ENCODE measurements at places on chromosomes 5 and 9.

- DNase-seq, result no peak
These were observed 4.2 kb upstream of the TRIM52 start for GRCh38 chr5:181265092-181265671.

DNA sequence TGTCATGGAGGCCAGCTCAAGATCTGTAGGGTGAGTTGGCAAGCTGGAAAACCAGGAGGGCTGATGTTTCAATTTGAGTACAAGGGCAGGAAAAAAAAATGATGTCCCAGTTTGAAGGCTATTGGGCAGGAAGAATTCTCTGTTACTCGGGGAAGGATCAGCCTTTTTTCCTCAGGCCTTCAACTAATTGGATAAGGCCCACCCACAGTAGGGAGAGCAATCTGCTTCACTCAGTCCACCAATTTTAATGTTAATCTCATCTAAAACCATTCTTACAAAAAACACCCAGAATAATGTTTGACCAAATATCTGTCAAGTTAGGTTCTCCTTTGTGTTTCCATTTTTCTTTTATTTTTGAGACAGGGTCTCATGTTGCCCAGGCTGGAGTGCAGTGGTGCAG, 382.4 kb downstream of the ARRDC3 start:
- no peak for DNase-seq

GRCh38 chr5:5182508-5183188, 42.5 kb downstream of the ADAMTS16 start:
- peak; percentile 25 for DNase-seq

DNA sequence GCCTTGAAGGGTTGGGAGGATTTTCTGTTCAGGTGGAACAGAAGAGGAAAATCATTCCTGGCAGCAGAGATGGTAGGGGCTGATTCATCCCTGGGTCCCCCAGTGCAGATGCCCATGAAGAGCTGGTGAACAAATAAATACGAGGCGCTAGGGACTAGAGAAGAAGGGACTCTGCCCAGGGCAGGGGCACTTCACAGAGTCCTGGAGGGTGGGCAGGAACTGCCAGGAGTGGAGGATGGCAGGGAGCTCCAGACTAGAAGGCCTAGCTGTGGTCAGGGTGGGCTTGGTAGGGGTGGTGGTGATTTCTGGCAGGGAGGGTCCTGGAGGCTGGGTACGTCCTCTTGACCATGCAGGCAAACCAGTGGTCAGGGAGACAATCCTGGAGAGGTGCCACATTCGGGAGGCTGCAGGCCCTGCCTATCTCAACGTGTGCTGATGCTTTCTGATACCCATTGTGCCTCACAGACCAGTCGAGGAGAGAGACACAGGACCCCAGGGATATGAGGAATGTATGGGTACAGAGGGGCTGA, 69.9 kb downstream of the CRB2 start:
- no peak for DNase-seq

- DNase-seq, result no peak
These were observed 320.2 kb downstream of the MED10 start for GRCh38 chr5:6058055-6058715.

GRCh38 chr9:99255651-99256050, 33.6 kb downstream of the SEC61B start:
- DNase-seq, result no peak

GRCh38 chr9:36149197-36149596, 12.7 kb downstream of the GLIPR2 start:
- peak; percentile 92 for DNase-seq

- no peak for DNase-seq
These were observed 3.4 kb downstream of the IL13 start for GRCh38 chr5:132661231-132662003.

GRCh38 chr5:151591144-151591819, at the start of gene FAT2:
FAT2 (minus strand) TSS chr5:151591331; CDS start chr5:151568931, 22,400 bp downstream.
- no peak for DNase-seq

DNA sequence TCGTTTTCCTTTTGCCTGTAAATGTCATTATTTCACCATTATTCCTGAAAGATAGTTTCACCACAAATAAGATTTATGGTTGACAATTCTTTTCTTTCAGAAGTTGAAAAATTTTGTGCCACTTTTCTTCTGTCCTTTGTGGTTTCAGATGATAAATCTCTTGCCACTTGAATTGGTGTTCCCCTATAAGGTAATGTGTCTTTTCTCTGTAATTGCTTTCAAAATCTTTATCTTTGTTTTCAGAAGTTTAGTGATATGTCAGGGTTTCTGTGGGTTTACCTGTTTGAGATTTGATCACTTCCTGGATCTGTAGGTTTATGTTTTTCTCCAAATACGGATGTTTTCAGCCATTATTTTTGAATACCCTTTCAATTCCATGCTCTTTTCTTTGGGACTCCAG, 14.6 kb downstream of the RASA1 start:
- DNase-seq, result no peak

- no peak for DNase-seq
These were observed 126.1 kb downstream of the GPBP1 start for GRCh38 chr5:57299986-57300385.

- peak; percentile 3 for DNase-seq
These were observed 821.2 kb downstream of the PTPRD start for GRCh38 chr9:9791611-9792010.

GRCh38 chr5:66149950-66150349, 5.8 kb downstream of the SREK1 start:
- DNase-seq, result peak; percentile 10

GRCh38 chr5:144144956-144145751, 25.3 kb downstream of the YIPF5 start:
- DNase-seq, result no peak

GRCh38 chr5:167870055-167870454, 421.4 kb upstream of the WWC1 start:
- DNase-seq, result peak; percentile 82

- DNase-seq, result no peak
These were observed 77.4 kb downstream of the KCNIP1 start for GRCh38 chr5:170581211-170581610.

- DNase-seq, result no peak
These were observed 2.1 kb downstream of the PRRC1 start for GRCh38 chr5:127519527-127519926.

DNA sequence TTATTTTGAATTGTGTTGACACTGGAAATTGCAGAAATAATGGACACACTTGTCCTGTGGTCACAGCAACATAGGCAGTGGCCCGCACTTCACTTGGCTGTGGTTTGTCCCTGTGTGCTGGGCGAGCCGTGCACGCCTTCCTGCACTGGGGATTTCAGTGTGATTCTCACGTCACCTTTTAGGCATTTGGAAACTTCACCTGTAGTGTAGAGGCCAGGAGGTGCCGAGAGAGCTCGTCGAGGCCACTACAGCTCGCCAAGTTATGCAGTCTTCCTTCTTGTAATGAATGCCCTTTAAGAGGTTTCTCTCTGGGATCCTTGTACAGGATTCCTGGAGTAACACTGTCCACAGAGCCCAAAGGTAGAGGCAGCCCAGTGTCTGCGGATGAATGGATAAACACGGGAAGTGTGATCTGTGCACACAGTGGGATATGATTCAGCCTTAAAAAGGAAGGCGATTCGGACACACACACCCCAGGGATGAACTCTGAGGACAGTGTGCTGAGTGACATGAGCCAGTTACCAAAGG, 14.7 kb downstream of the TRAF2 start:
- no peak for DNase-seq

- no peak for DNase-seq
These were observed 242.1 kb upstream of the DAPK1 start for GRCh38 chr9:87255431-87256155.

GRCh38 chr5:148574167-148574566, 80.2 kb downstream of the HTR4 start:
- DNase-seq, result no peak

DNA sequence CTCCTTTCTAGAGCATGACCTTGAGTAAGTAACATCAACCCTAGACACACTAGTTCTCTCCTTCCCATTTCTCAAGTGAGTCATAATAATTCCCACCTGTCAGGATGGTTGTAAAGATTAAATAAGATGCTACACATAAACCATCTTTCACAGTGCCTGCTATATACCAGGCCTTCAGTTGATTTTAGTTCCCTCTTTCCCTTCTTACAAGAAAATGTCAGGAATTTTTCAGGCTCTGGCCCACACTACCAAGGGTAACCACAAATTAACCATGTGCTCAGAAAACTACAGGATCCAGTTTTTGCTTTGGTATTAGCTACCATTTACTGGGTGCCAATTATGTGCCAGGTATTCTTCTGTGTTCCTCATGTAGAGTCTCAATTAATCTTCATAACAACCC, 42.7 kb upstream of the RARS1 start:
- DNase-seq, result peak; percentile 27

GRCh38 chr9:4732890-4733289, 8.1 kb downstream of the AK3 start:
- DNase-seq, result no peak

DNA sequence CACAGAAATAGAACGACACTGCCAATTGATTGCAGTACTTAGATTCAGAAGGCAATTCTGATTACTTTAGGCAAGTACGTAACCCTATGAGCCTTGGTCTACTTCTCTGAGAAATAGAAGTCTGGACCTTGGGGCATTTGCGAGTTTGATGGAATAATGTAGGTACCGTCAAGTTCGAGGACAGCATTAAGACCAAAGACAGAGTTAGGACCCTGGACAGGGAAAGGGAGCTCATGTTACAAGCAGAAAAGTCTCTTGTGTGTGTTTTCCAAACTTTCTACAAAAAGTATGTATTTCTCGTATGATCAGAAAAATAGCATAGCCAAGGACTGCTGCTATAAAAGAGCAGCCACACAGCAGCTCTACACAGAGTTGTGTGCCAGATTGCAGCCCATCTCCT, 20.1 kb downstream of the CCDC180 start:
- no peak for DNase-seq

GRCh38 chr5:91381774-91382359, 1.2 kb downstream of the ARRDC3 start:
- DNase-seq, result peak; percentile 77

DNA sequence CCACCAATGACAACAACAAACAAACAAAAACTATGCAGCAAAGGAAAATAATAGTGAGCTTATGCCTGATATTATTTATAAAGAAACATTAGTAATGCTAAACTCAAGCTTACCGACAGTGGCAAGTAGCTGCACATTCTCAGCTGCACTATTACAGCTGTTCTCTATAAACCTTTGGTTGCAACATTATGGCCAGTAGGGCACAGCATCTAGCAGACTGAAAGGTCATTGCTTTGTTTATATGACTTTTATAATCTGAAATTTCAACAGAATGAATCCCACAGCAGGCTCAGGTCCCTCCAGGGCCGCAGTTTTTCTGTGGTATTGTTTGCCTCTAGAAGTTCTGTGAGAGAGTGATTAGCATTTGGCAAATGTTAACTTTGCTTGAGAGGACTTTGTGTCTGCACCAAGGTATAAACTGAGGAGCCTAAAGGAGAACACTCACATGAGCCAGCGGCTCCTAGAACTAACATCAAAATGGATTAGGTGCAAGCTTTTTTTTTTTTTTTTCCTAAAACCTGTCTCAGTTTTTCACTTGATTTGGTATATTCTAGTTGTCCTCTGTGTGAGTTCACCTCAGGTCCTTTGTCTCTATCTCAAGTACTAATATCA, 58.3 kb downstream of the IZUMO3 start:
- DNase-seq, result peak; percentile 6

DNA sequence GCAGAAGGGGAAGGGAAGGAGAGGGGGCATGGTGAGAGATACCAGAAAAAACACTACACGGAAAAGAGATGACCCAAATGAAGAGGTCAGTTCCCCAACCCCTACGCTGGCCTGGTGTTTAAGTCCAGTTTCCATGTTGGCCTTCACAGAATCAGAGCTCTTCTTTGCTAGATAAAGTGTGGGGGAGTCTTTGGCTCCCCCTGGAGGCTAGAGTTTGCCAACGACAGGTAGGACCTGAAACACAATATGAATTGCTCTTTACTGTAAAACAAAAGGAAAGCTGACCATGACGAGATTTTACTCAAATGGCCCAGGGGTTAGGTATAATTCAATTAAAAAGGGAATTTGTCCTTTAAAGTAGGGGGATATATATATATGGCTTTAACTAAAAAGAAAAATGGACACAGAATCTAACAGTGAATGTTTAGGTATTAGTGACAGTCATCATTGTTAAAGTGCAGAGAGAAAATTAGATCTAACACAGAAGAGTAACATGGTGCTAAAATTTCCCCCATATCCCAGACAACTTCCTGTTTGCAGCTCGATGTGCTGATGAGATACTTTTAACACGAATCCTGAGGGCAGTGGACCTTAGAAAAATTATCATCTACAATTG, 92.0 kb downstream of the SV2C start:
- peak; percentile 43 for DNase-seq

GRCh38 chr5:132808448-132808847, 4.7 kb upstream of the SOWAHA start:
- no peak for DNase-seq

GRCh38 chr5:6435356-6435755, 13.3 kb upstream of the UBE2QL1 start:
- DNase-seq, result no peak

GRCh38 chr5:176812269-176813259, 2.2 kb downstream of the UNC5A start:
- DNase-seq, result no peak

DNA sequence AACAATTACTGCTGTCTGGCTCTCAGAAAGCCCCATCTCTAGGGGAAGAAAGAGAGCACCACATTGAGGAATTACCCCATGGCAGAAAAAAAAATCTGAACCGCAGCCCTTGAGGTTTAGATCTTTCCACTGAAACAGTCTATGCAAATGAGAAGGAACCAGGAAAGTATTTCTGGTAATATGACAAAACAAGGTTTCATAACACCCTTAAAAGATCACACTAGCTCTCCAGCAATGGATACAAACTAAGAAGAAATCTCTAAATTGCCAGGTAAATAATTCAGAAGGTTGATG, 427.1 kb downstream of the PRELID2 start:
- no peak for DNase-seq

DNA sequence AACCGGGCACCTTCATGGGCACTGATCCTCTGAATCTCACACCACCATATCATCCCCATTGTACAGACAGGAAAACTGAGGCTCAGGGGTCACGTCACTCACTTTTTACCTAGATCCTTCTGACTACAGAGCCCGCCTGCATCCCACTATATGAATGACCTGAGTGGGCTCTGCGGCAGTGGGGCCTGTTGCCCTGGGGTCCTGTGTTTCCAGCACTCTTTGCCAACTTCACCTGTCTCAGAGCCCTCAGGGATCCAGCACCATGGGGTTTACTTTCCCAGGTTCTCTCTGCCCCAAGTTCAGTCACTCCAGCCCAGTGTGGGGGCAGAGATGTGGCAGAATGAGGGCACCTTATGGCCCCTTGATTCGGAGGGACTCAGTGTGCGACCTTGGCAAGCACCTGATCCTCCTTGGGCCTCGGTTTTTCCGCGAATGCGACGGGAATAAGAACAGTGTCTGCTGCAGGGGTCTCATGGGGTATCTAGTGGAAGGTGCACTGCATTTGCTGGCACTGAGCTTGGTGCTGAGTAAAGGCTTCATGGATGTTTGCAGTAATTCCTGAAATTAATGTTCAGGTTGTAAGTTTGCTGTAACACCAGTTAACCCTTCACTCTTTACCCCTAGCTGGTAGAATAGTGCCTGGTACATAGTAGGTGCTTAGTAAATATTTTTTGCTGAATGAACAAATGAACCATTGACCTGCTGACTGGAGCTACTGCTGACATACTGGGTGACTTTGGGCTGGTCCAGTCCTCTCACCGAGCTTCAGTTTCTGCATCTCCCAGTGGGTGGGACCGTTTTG, 47.1 kb upstream of the BOD1 start:
- DNase-seq, result no peak

All from fibroblast of upper back skin (primary cell).